H9 (cell line): ENCODE measurements at places on chromosomes 6 and 20.

GRCh38 chr6:167097770-167098169 lies 25.1 kb upstream of the CCR6 start:
- H3K27me3 ChIP-seq, result no peaks in the 10 kb centered on the region
- DNase-seq, result no peak
- no peaks in the 10 kb centered on the region; the same call in 1 of the 2 replicates for H3K4me1 ChIP-seq
- H3K27ac ChIP-seq, result no peak overlapping the region
- no peaks in the 10 kb centered on the region for H3K36me3 ChIP-seq

- H3K36me3 ChIP-seq, result peaks cover 7% of the 10 kb centered on the region; the same call in 1 of the 2 replicates
- no peaks in the 10 kb centered on the region for H3K4me1 ChIP-seq
- no peak overlapping the region for H3K27ac ChIP-seq
- no peak for DNase-seq
- no peak overlapping the region for H3K4me3 ChIP-seq
- no peaks in the 10 kb centered on the region for H3K27me3 ChIP-seq
Observed at GRCh38 chr20:10060226-10060625, 25.4 kb downstream of the ANKEF1 start.

DNA sequence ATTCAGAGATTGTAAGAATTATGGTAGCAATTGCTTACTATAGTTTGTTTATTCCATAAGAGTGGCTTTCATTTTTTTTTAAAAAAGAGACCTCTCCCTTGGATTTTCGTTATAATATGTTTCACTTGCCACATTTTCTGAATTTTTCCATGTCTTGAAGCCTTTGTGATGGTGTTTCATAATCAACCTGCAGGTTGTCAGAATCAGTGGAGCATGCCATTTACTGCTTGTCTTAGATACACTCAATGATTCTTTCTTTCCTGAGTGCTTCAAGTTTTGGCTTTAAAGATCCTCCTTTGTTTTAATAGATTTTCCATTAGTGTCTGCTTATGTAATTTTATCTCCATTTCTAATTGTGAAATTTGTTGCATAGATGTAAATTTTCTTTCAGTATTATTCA lies 31.2 kb downstream of the KCNQ5 start:
- no peaks in the 10 kb centered on the region for H3K4me1 ChIP-seq
- H3K4me3 ChIP-seq, result no peak overlapping the region
- no peaks in the 10 kb centered on the region for H3K36me3 ChIP-seq

DNA sequence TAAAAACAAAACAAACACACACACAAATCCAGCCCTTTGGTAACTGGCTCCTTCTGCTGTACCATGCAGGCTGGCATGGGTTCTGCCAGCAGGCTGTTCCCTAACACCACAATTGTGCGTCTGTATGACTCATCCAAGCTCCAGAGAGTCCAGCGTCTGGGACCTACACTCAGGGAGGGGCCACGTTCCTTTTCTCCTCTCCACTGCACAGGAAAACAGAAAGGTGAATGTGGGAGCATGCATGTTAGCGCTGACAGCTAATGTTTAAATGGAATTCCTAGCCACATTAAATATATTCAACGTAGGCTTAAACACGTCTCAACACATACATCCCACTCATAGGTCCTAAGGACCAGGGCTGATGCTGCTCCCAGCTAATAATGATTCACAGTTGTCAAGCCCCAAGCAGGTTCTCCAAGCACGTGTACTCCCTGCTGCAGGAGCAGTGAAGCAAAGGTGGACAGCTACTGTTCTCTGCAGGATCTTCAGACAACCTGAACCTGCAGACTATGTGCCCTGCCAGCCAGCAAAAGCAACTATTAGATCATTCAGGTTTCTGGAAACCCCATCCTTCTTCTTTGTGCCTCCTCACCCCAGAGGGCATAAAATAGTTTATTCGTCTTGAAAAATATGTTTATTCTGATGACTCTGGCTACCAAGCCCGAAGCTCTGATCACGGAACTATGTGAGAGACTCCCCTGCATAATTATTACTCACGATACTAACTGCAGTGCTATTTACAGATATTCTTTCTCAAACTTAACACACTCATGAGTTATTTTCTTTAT lies 20.9 kb downstream of the MAP1LC3A start:
- no peak overlapping the region for H3K4me3 ChIP-seq
- H3K27ac ChIP-seq, result no peak overlapping the region
- no peak for DNase-seq
- peaks cover 12% of the 10 kb centered on the region for H3K36me3 ChIP-seq

GRCh38 chr20:1401451-1401907 lies 8.6 kb upstream of the FKBP1A start:
- DNase-seq, result no peak
- H3K4me1 ChIP-seq, result no peaks in the 10 kb centered on the region
- no peak overlapping the region for H3K27ac ChIP-seq
- H3K36me3 ChIP-seq, result no peaks in the 10 kb centered on the region
- H3K27me3 ChIP-seq, result no peaks in the 10 kb centered on the region

DNA sequence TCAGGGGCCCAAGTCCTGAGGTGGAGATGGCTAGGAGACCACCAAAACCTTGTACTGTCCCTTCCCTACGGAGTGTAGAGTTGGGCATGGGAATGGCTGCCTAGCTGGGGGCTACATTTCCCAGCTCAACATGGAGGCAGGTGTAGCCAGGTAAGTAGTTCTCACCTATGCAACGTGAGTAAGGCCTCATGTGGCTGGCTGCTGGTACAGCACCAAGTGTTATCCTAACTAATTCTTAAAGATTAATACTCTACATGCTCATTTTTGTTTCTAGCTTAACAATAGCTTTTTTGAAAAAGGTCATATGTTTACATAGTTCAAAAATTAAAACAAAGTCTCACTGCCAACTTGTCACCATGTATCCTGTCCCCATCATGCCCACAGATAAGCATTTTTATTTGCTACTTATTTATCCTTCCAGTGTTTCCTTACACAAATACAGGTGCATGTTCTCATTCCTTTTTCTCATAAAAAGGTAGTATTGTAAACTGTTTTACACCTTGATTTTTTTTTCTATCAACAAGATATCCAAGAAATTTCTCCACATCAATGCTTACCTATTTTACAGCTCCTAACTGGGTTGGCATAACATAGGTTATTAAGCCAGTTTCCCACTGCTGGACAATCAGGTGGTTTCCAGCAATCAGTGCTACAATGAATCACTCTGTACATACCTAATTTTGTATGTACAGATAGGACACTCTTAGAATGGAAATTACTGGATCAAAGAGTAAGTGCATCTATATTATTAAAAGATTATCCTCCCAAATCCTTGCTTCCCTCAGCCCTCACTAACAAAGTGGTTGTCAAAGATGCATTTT lies 25.5 kb downstream of the ABHD12 start:
- H3K36me3 ChIP-seq, result peaks cover 18% of the 10 kb centered on the region
- DNase-seq, result no peak
- no peak overlapping the region for H3K27ac ChIP-seq
- peaks cover 3% of the 10 kb centered on the region; the same call in 1 of the 2 replicates for H3K4me1 ChIP-seq

GRCh38 chr6:137702791-137703424 lies 164.2 kb upstream of the TNFAIP3 start:
- H3K27ac ChIP-seq, result no peak overlapping the region
- no peak overlapping the region for H3K4me3 ChIP-seq
- H3K27me3 ChIP-seq, result no peaks in the 10 kb centered on the region
- H3K36me3 ChIP-seq, result no peaks in the 10 kb centered on the region
- no peaks in the 10 kb centered on the region for H3K4me1 ChIP-seq

DNA sequence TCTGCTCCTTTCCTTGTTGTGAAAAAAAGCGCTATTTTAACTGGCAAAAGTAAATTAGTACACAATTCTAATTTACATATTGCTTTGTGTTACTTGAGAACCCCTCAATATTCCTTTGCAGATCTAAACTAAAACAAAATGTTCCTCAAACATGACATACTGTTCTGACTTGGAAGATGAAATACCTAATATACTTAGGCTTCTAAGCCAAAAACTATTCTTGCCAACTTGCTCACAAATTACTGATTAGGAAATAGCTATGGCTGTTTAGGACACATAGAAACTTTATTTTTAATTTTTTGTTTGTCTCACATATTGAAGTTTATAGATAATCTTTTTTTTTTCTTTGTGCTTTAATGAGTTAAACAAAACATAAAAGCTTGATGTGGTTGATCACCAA lies 542.2 kb downstream of the GRIK2 start:
- no peak overlapping the region for H3K27ac ChIP-seq
- no peak overlapping the region for H3K4me3 ChIP-seq
- no peak for DNase-seq
- H3K4me1 ChIP-seq, result no peaks in the 10 kb centered on the region
- H3K27me3 ChIP-seq, result no peaks in the 10 kb centered on the region

GRCh38 chr6:35213824-35214756 lies at the start of gene SCUBE3:
Gene SCUBE3 (plus strand): TSS chr6:35213956. CDS start chr6:35214419, 463 bp downstream.
- H3K36me3 ChIP-seq, result no peaks in the 10 kb centered on the region
- peak within 1 kb of the TSS; percentile 69 for H3K4me3 ChIP-seq
- peak; percentile 74 for DNase-seq
- peaks cover 2% of the 10 kb centered on the region; the same call in 1 of the 2 replicates for H3K4me1 ChIP-seq

GRCh38 chr20:57464642-57465211 lies 60.2 kb downstream of the CTCFL start:
- no peaks in the 10 kb centered on the region for H3K27me3 ChIP-seq
- no peaks in the 10 kb centered on the region for H3K36me3 ChIP-seq
- no peaks in the 10 kb centered on the region for H3K4me1 ChIP-seq
- no peak overlapping the region for H3K27ac ChIP-seq

DNA sequence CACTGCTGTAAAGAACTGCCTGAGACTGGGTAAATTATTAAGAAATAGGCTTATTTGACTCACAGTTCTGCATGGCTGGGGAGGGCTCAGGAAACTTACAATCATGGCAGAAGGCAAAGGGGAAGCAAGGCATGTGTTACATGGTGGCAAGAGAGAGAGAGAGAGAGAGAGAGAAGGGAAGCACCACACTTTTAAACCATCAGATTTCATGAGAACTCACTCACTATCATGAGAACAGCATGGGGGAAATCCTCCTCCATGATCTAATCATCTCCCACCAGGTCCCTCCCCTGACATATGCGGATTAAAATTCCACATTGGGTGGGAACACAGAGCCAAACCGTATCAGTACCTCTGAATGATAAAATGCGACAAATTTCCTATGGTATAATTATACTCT lies 203.9 kb upstream of the MARCKS start:
- no peak for DNase-seq
- no peaks in the 10 kb centered on the region; the same call in 1 of the 2 replicates for H3K4me1 ChIP-seq
- no peak overlapping the region for H3K4me3 ChIP-seq
- no peaks in the 10 kb centered on the region for H3K36me3 ChIP-seq
- H3K27me3 ChIP-seq, result no peaks in the 10 kb centered on the region
- no peak overlapping the region for H3K27ac ChIP-seq

GRCh38 chr6:84862843-84863242 lies 98.4 kb upstream of the TBX18 start:
- DNase-seq, result no peak
- no peaks in the 10 kb centered on the region for H3K36me3 ChIP-seq
- H3K4me3 ChIP-seq, result no peak overlapping the region
- H3K4me1 ChIP-seq, result no peaks in the 10 kb centered on the region

GRCh38 chr6:143037470-143037869 lies 23.2 kb upstream of the AIG1 start:
- no peaks in the 10 kb centered on the region for H3K4me1 ChIP-seq
- no peaks in the 10 kb centered on the region for H3K27me3 ChIP-seq
- no peaks in the 10 kb centered on the region for H3K36me3 ChIP-seq
- no peak overlapping the region for H3K27ac ChIP-seq

DNA sequence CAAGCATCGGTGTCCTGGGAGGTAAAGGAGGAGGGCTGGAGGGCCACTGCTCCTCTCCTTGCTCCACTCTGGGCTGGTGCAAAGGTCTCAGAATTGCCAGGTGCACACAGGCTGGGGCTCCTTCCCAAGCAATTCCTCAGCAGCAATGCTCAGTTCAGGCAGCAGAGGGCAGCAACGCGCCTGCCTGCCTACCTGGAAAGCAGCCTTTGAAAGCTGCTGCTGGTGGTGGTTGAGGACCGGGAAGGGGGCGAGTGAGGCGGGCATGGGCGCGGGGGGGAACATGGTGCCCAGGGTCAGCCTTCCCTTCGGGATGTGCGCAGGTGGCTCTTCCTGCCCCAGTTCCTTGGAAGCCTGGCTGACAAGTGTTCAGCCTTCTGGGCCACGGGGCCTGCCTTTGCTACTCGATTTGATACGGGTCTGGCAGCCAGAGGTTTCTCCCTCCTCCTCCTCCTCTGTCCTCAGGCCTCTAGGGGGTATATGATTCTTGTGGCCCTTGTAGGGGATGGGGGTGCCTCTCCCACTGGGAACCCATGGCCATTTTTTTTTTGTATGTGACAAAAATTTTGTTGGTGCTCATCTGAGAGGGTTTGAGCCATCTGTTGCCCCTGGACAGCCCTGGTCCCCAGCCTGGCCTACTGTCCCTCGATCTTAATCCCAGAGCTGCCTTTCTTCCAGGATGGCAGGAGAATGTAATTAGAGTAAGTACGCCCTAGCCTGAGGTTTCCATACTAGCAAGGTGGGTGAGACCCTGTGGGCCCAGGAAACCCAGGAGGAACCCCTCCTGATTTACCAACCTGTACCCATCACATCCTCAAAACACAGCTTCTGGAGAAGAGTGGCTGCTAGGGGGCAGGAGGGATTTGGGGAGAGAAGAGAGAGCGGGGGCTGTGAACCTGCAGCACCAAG lies 20.1 kb downstream of the MRPS18A start:
- peaks cover 4% of the 10 kb centered on the region for H3K4me1 ChIP-seq
- H3K4me3 ChIP-seq, result peak overlapping the region; percentile 63
- H3K27ac ChIP-seq, result no peak overlapping the region
- DNase-seq, result peak; percentile 92

- no peak overlapping the region for H3K4me3 ChIP-seq
- no peaks in the 10 kb centered on the region; the same call in 1 of the 2 replicates for H3K36me3 ChIP-seq
- no peaks in the 10 kb centered on the region; the same call in 1 of the 2 replicates for H3K27me3 ChIP-seq
- no peak overlapping the region for H3K27ac ChIP-seq
Observed at GRCh38 chr20:55258559-55258958, 746.8 kb downstream of the CBLN4 start.

GRCh38 chr6:444653-445275 lies 53.2 kb downstream of the IRF4 start:
- H3K36me3 ChIP-seq, result peaks cover 3% of the 10 kb centered on the region; the same call in 1 of the 2 replicates
- no peak overlapping the region for H3K4me3 ChIP-seq
- DNase-seq, result peak; percentile 16
- no peaks in the 10 kb centered on the region for H3K4me1 ChIP-seq
- H3K27ac ChIP-seq, result no peak overlapping the region

- H3K4me1 ChIP-seq, result no peaks in the 10 kb centered on the region; the same call in 1 of the 2 replicates
- H3K27ac ChIP-seq, result no peak overlapping the region
- no peaks in the 10 kb centered on the region for H3K36me3 ChIP-seq
Observed at GRCh38 chr6:105196076-105196475, 16.3 kb upstream of the POPDC3 start.

- 0 out of 2 replicates have a peak, but pooled peaks cover under 1% of the 10 kb centered on the region for H3K36me3 ChIP-seq
- no peak for DNase-seq
- H3K4me3 ChIP-seq, result no peak overlapping the region
- H3K27me3 ChIP-seq, result no peaks in the 10 kb centered on the region
- no peaks in the 10 kb centered on the region; the same call in 1 of the 2 replicates for H3K4me1 ChIP-seq
Observed at GRCh38 chr20:37669773-37670236, 24.0 kb upstream of the CTNNBL1 start.

GRCh38 chr6:40524797-40525585 lies 62.2 kb downstream of the LRFN2 start:
- H3K4me1 ChIP-seq, result peaks cover 7% of the 10 kb centered on the region; the same call in 1 of the 2 replicates
- H3K27ac ChIP-seq, result no peak overlapping the region
- H3K36me3 ChIP-seq, result no peaks in the 10 kb centered on the region
- H3K4me3 ChIP-seq, result 0 out of 3 replicates have a peak overlapping the region, but pooled peaks have one; percentile 2
- DNase-seq, result no peak
